ENCODE measurements at places on chromosomes 3 and 15.

- no peak for DNase-seq
These were observed 97.0 kb downstream of the FBXL22 start for GRCh38 chr15:63694184-63694583.

- no peak for DNase-seq
These were observed 95.4 kb downstream of the TBC1D2B start for GRCh38 chr15:77982127-77982490.

GRCh38 chr15:78203346-78204225 lies 30.8 kb downstream of the ACSBG1 start:
- no peak for DNase-seq

DNA sequence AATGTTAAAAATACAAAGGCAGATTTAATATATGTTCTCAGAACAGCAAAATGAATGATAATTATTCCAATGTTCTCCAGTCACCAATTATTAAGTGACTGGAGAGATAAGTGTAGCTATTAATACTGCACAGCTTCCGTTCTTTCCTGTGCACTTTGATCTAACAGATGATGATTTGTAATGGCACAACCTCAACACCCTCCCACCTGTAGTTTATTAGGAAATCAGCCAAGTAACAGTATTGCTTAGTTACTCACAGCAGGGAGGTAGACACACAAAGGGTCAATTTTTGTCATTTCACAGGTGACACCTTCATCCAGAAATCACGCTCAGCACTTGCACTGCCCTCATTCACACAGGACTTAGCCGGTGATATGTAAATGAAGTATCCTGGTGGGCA lies 688.1 kb downstream of the EPHA3 start:
- no peak for DNase-seq

DNA sequence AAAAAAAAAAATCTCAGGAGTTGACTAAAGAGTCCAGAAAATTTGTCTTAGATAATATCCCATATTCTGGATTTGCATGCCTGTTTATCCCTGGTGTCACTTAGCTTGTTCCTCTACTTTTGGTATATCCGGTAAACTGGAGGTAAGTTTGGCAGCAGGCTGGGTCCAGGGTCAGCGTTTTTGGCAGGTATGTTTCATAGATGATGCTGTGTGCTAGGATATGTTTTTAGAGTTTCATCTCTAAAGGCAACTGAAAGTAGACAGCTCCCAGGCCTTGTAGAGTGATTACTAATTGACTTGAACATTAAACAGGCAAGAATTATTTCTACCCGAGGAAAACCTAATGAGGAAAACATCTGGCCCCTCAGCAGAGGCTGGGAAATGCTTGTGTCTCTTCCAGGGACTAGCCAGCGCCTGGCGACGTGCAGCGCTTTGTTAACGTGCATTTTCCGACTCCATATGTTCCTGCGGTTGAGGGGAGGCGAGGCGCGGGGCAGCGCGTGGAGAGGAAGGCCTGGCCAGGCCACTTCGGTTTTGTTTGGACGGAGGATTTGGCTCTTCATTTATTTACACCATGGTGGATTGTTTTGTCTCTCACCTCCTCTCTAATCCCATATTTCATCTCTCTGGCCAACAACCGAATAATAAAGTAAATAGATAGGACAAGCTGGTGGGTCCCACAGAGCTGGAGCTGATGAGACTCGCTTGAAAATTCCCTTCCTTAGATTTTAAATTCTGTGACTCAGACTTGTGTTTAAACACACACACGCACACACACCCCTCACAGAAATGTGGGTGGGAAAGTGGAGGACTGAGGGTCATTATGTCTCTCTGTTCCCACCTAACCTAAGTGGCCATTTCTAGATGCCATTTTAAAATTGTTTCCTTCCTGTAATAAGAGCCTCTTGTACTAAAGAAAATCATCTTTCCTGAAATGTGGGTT lies 65.3 kb downstream of the ASB7 start:
- no peak for DNase-seq

DNA sequence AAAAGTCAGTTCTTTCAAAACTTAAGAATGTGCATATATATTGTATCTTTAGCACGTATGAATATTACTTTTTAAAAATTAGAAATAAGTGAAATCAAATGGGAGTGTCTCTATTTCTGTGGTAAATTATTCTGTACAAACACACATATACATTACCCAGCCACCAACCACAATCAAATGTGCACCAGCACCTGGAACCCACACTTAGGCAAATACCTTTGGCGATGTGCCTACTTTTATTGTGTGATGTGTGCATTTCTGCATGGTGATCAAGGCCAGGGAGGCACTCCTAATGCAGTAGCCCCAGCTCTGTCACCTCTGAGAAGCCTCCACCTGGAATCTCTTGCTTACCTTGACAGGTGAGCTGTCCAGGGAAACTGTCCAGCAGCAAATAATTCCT lies 76.9 kb downstream of the PIK3R4 start:
- no peak for DNase-seq

- DNase-seq: no peak
These were observed 235.1 kb downstream of the MYRIP start for GRCh38 chr3:40044487-40044886.

DNA sequence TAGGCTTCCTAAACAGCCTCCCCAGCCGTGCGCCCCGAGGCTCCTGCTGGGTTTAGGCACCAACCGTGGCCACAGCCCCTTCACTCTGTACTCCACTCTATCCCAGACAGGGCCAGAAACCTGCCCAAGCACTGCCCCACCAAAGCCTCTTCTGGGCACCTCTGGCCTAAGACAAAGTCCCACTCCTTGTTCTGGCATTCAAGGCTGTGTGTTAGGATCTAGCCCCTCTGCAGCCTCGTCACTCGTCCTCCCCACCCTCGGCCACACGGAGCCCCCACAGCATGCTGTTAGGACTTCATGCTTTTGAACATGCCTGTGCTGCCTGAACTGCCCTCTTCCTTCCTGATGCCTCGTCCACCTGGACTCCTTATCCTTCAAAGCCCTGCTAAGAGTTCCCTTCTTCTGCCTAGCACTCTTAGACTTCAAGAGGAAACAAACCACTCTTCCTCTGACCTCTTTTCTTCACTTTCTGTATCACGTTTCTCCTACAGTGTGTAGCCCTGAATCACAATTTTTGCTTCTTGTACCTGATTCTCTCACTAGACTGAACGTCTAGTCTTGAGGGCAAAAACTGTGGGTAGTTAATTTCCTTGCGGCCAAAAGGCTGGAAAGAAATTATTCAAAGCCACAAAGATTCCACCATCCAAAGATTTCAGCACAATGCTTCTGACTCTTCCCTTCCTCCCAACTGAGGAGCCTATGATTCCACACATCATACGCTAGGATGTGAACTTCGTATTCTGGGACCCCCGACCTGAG lies 28.6 kb downstream of the WNT7A start:
- no peak for DNase-seq

GRCh38 chr15:63858881-63859280 lies 25.1 kb upstream of the HERC1 start:
- no peak for DNase-seq
